ENCODE measurements at places on chromosomes 1 and 21. TPM values are rescaled to one million over a fixed set of nuclear protein-coding genes. Genes with fewer than 3 reads are reported as not detected.

Gene ACTA1
- 25.7 TPM for polyA plus RNA-seq

Gene TGFB2
- polyA plus RNA-seq, result 0.95 TPM

Gene TSPAN1
- polyA plus RNA-seq, result 22.7 TPM

Gene PPP1R12B
- 1.1 TPM for polyA plus RNA-seq

Gene MCOLN2
- polyA plus RNA-seq, result 0.75 TPM

Gene KIAA0319L
- 66.4 TPM for polyA plus RNA-seq

Gene C1orf94
- not detected for polyA plus RNA-seq

Gene KCNE2
- polyA plus RNA-seq, result not detected

Gene MCOLN3
- 1.4 TPM for polyA plus RNA-seq

Gene MRPL20
- 135 TPM for polyA plus RNA-seq

Gene IL23R
- polyA plus RNA-seq, result not detected

Gene RGS16
- polyA plus RNA-seq, result 2.8 TPM

Gene LIN9
- 5.5 TPM for polyA plus RNA-seq

Gene SPATA46
- polyA plus RNA-seq, result 0.25 TPM

Gene LCE1C
- polyA plus RNA-seq, result not detected

Gene PAQR7
- 53.9 TPM for polyA plus RNA-seq

Gene TMIGD3
- polyA plus RNA-seq, result 6.2 TPM
